ENCODE measurements at places on chromosomes 16 and 17.

DNA sequence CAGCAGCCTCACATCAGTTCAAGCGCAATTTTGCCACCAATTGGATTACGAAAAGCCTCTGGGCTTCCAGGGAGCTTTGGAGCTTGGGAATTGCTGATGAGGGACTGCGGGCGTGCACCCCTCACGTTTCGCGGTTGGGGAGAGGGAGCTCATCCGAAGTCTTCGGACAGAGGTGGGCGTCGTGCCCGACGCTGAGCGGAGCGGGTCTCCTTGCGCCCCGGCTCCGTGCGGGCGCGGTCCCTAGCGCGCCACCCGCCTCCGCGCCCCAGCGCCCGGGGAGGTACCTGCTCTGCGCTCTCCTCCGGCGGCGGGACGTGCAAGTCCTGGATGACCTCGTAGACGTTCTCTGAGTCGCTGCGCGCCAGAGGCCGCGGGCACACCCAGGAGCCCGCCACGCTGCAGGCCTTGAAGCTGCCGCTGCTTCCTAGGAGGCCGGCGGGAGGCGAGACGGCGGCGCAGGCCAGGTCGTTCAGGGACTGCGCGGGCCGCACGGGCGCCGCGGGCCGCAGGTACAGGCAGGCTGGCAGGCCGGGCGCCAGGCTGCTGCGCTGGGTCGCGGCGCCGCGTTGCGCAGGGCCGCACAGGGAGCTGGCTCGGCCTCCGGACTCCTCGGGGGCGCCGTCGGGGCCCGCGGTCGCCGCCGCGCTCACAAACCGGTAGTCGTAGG, 3.2 kb downstream of the ARHGAP27 start:
- no peak for DNase-seq

- peak; percentile 59 for DNase-seq
Measured at GRCh38 chr16:4053301-4053845, 62.9 kb downstream of the ADCY9 start.

- DNase-seq, result no peak
Measured at GRCh38 chr16:75131081-75131480, 14.5 kb upstream of the LDHD start.

DNA sequence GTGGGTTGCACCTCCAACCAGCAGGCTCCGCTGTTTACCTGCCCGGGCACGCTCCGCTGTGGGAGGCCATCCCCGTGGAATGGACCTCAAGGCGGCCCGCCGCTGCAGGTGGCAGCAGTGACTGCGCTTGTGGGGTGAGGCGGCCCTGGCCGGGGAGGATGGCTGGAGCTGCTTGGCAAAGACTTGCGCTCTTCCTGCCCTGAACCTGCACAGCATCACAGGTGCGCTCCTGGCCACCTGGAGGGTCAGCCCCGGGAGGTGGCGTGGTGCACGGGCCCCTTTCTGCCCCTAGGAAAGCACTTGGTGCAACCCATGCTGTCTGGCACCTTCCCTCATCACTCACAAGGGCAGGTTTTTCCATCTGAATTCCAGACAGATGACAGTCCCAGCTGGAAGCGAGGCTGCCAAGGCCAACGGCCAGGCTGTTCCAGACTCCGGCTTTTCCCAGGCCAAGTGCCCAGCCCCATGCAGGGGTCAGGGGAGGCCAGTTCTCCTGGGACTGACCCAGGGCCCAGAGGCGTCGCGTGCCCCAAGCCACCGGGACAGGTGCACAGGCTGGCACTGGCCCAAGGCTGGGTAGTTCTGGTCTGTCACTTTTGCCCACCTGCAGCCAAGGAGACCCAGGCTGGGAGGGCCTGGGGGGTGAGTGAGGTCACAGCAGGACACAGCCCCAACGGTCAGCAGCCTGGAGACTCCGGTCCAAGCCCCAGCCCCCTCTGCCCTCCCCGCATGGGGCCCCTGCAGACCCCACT, 13.3 kb downstream of the UTS2R start:
- no peak for DNase-seq

DNA sequence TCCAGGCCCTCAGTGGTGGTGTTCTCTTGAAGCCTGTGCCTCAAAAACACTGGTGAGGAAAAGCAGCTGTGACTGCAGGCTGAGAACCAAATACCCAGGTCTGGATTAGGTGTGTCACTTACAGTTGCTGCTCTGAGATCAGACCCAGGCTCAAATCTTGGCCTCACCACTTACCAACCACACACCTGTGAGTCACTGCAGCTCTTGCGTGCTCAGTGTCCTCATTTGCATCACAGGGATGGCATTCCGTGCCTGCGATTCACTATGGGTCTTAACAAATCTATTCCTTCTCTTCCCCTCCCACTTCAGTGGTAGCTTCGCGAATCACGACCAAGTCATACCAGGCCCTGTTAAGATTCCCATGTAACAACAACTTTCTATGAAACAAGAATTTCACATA, 233.4 kb upstream of the HSBP1 start:
- no peak for DNase-seq

DNA sequence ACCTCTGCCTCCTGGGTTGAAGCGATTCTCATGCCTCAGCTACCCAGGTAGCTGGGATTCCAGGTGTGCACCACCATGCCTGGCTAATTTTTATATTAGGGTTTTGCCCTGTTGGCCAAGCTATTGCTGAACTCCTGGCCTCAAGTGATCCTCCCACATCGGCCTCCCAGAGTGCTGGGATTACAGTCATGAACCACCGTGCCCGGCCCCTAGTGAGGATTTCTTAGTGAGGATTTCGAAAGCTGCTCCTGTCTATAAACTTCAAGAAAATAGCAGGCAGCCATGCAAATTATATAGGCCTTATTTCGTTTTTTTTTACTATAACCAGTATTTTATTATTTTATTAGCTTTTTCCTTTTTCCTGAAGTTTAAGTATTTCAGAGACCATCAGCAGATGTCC, 41.6 kb downstream of the EPN2 start:
- DNase-seq, result no peak

GRCh38 chr16:72921620-72922019, 126.3 kb downstream of the ZFHX3 start:
- DNase-seq, result peak; percentile 65

GRCh38 chr16:27766236-27766925, 216.4 kb downstream of the KATNIP start:
- DNase-seq, result no peak

DNA sequence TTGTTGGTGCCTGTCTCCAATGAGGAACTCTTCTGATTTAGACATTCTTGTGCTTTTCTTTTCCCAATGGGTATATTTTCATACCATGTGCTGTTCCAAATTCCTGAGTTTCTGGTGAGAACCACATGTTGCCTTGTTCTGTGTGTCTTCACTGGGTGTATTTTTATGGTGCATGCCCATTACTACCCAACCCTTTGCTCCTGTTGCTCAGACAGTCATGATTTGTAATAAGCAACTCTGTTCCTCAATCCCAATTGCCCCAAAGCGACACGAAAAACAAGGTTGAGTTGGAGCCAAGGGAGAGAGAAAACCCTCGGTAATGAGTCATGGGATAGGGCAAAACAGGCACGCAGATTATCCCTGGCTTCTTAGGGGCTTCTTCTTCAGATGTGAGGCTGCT, 101.8 kb downstream of the ABCA8 start:
- DNase-seq, result no peak

DNA sequence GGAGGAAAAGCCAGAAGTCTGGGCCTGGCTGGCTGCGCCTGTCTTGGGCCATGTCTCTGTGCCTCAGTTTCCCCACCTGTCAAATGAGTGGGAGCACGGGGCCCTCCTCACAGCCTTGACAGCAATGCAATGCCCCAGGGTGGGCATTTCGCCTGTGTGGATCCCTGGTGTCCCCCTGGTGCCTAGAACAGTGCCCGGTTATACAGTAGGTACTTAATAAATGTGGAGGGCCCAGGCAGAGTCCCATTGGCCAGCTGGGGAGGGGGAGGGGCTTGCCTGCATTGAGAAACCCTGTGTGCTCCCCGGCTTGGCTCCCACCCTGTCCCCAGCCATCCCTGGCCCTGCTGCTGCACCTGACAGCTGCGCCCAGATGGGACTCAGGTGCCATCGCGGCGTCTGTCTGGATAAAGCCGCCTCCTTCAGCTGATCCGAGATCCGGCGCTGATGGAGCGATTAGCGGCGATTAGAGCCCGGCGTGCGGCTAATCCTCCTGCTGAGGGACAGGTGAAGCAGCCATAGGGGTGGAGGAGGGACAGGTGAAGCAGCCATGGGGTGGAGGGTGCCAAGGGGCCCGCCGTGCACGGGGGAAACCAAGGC, 12.4 kb downstream of the ZFPM1 start:
- DNase-seq, result no peak

- no peak for DNase-seq
Measured at GRCh38 chr16:14465799-14466198, 164.3 kb downstream of the PARN start.

DNA sequence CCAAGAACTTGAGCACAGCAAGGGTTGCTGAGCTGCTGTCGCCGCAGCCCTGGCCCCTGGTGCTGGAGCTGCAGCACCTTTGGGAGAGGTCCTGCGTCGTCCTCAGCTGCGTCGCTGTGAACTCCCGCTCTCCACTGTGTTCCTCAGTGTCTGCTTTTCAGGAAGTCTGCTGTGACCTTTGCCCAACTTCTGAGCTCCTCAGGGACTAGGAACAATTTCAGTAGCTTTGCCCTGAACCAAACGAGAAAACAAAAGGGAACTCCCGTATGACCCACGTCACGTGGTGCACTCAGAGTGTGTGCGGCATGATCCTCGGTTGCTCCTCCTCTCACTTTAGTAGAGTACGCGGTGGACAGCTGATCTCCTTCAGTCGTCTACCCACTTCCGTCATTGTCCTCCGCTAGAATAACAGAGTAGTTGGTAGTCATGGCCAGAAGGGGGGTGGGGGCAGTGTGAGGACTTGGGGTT, 44.2 kb downstream of the WDR45B start:
- peak; percentile 56 for DNase-seq

- no peak for DNase-seq
Measured at GRCh38 chr17:39213852-39214251, 11.9 kb downstream of the STAC2 start.

DNA sequence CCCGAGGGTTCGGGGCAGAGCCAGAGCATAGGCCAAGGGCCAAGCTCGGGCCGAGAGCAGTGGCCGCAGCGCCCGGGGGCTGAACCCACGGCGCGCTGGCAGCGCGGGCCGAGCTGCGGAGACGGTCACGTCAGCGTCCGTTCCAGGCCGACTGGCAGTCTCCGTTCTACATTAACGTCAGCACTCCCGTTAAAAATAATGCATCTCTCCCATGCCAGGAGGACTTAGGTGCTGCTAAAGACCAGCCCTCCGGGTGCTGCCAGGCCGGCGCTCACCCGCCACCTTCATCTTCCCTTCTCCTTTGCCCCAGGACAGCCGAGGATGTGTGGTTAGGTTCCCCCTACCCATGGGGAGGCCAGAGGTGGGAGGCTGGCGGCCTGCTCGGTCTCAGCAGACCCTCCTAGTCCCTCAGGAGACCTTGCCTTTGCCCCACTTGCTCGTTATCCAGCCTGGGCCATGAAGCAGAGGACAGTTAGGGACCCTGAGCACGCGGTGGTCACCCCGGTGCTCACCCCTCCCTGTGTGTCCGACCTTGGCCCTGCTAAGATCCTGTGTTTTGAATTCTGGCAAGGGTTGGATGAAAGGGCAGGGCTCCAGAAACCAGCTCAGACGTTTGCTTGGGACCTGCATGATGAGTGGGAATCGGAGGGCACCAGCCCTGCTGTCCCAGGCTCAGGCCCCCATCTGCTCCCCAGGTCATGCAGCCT, 572 bp downstream of the MPG start:
- no peak for DNase-seq

GRCh38 chr17:71636644-71637043, 484.2 kb upstream of the SOX9 start:
- no peak for DNase-seq

DNA sequence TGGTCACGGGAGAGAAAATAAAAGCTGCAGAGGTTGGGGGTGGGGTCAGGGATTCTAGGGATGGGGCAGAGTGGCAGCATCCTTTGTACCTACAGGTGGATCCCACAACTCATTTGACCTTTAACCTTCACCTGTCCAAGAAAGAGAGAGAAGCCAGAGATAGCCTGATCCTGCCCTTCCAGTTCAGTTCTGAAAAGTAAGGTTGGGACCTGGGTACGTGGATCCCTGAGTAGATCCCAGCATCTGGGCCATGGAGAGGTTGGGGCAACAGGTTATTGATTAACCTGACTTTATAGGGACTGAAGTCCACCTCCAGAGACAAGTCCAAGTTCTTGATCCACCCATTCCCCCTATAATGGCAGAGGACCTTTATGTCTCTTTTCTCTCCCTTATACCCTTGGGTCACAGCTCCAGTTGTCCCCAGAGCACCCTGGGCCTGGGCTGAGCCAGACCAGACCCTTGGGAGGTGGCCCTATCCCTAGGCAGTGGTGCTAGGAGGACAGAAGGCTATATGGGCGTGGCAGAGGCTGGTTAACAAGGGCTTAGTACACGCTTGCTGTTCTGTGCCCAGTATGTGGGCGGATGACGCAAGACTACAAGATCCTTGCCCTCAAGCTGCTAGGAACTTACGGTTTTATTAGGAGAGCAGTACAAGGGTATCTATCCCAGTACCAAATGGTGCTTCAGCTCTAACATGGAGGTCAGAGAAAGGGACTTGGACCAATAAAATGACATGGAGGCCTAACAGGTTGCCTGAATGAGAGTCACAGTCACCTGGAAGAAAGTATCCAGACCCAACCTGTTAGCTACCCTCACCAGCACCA, 3.3 kb downstream of the CLDN7 start:
- DNase-seq, result no peak

- no peak for DNase-seq
Measured at GRCh38 chr17:78995022-78995760, 14.4 kb downstream of the CANT1 start.

DNA sequence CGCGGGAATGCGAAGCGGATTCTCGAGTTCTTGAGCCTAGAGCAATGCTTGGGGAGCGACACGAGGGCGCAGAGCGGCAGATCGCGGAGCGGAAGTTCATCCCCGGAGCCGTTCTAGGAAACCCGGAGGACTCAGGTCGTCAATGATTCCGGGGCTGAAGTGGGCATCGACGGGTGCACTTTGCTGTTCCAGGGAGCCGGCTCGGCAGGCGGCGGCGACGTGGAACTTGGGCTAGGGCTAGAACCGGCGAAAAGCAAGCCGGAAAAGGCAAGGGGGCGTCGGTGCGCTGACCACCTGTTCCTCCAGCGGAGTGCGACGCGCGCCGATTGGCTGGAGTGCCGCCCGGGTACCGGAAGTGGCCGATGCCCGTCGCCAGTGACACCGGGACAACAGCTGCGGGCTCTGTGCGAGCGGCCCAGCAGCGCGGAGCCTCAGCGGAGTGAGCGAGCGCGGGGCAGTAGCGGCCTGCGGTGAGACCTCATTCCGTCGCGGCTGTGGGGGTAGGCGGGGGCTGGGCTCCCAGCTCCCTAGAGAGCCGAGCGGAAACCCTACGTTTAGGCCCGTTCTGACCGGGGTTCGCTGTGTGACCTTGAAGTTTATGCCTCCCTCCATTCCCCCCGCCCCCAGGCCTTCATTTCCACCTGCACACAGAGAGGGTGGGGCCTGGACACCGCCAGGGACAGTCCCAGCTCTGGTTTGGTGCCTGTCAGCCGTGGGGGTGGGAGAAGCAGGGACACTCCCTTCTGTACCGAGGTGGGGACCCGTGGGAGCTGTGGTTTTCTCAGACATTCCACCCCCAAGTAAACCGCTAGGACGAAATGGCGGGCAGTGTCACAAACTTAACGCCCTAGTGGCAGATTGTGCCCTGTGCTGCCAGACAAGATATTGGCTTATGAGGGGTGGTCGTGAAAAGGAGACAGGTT, at the start of gene ZFP3:
Gene ZFP3, plus strand, starts transcription at position 362 of the 923 bp plus-strand sequence. CDS start 13,038 bp downstream, outside the sequence.
- DNase-seq, result peak; percentile 81

- DNase-seq, result no peak
Measured at GRCh38 chr17:538181-538973, 176.3 kb downstream of the VPS53 start.

Data from anterior cingulate cortex (tissue), 58 donors.